ENCODE measurements at places on chromosomes 1 and 21.

DNA sequence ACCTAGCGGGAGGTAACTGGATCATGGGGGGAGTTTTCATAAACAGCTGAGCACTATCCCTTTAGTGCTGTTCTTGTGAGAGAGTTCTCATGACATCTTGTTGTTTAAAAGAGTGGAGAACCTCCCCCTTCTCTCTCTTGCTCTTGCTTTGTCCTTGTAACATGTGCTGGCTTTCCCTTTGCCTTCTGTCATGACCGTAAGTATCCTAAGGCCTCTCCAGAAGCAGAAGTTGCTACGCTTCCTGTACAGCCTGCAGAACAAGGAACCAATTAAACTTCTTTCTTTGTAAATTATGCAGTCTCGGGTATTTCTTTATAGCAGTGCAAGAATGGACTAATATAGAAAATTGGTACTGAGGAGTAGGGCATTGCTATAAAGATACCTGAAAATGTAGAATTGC lies 515.6 kb downstream of the NEGR1 start:
- DNase-seq = no peak

DNA sequence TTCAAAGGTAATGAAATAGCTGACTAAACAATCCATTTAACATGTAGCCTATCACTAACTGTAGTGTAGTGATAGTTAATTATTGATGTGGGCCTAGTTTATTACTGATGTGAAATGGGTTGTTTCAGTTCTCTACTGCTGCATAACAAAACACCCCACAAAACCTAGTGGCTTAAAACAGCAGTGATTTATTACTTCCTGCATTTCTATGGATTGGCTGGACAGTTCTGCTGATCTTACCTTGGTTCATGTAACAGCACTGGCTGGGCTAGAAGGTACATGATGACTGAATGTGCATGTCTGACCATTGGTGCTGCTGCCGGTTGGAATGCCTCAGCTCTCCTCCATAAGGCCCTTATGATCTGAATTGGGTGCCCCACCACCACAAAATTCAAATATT lies 5.4 kb upstream of the ABL2 start:
- DNase-seq = no peak

DNA sequence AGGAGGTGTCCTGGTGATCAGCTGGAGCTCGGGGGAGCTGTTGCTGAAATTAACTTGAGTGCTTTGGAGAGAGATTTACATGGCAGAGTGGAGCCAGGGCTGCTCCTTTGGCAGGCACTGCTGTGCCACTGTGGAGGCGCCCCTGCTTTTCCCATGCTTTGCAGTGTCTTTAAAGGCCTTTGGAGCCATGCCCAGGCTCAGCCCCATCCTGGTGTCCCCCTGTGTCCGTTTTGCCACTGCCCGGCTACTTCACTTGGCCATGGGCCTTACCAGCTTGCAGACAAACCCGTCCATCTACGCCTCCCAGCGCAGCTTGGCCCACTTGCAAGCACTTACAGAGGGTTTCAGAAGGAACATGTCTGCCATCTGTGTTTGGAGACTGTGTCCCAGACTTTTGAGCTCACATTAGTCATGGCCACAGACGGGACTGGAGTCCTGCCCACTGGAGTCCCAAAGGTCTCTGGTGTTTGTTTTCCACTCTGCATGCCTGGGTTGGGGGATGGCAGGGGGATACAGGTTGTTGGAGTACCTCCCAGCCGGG lies 18.2 kb upstream of the LAMTOR5 start:
- DNase-seq = no peak

DNA sequence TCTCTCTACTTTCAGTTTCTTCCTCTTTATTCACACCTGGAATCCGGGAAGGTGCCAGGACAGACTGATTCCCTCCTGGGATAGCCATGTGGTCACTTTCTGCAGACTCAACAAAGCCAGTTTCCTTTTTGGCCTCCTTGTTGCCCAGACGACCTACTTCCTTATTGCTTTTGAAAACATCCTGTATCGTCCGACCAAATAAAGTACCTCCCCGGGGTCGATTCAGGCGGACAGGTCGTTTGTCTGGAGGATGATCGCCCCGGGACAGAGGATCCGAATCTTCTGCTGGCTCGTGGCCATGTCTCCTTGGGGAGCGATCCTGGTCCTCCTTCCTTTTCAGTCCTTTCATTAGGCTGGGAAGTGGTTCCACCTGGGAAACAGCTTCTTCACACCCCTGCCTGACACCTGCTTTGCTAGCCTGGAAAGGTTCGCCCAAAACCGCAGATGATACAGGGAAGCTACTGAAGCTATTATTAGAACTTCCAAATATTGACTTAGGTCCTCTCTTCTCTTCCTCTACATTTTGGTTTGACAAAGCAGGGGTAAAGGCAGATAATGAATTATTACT lies 1.2 kb downstream of the MCM3AP start:
- no peak for DNase-seq

DNA sequence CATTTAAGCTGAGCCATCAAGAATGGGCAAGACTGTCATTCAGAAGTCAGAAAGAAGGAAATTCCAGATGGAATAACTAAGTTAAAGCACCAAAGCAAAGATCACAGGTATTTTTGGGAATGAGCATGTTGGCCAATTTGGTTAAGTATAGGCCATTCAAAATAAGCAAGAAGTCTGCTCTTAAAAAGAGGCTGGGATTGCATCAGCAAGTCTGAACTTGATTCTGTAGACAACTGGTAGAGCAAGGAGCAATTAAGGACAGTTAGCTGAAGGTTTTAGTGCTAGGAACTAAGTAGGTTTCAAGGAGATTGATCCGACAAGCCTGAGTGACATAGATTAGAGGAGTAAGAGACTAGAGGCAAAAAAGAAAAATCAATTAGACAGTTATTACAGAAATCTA lies 8.4 kb downstream of the ANKRD45 start:
- no peak for DNase-seq

DNA sequence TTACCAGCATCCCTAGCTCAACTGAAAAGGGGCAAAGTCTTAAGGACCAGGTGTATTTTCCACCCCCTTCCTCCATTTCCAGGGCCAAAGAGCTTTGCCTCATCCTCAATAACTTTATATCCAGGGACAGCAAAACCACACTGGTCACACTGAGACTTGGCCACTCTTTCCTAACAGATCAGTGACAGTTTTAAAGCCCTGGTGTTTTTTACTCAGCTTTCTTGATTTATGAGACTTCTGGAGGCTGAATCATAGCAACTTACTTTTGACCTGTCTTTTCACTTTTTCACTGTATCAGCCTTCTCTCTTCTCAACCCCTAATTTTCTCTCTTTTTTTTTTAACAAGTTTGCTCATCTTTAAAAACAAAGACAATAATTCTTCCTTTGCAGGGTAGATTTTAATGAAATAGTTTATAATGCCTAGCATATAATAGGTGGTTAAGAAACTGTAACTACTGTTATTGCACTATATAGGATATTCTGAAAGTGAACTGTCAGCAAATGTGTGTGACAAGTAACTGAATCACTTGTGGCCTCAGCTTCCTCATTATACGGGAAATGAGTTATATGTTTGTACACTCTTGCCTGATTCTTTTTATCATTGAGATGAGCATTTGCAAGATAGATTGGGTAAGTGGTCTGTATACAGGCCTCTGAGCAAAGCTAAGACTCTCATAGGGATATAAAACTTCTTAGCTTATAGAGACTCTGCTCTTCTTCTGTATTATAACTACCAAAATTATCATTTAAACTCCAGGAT lies 19.7 kb upstream of the DYNLT5 start:
- no peak for DNase-seq

- peak; percentile 37 for DNase-seq
These were observed 188.0 kb downstream of the RERE start for GRCh38 chr1:8629241-8630091.

GRCh38 chr1:74766579-74766978 lies 33.6 kb downstream of the TYW3 start:
- no peak for DNase-seq

DNA sequence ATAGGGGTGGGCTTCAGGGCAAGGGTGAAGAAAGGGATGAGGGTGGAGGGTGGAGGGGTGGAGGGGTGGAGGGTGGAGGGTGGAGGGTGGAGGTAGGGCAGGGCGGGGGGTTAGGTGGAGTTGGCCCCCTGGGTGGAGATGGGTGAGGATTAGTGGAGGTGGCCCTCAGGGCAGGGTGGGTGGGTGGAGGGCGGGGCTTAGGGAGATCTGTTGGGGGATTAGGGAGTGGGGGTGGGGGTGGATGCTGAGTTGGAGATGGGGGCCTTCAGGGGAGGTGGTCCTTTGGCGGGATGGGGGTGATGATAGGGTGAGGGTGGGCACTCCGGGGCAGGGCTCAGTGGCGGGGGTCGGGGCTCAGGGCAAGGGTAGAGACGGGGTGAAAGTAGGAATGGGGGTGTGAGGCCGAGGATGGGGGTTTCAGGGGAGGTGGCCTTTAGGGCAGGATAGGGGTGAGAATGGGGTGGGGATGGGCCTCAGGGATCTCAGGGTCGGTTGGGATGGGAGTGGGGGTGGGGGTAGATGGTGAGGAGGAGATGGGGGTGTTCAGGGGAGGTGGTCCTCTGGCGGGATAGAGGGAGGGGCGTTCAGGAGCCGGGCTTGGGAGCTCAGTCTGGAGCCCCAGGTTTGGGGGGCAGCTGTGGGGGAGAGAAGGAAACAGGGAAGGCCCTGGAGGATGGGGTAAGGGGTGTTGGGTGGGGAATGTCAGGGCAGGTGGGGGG lies 800 bp upstream of the DNMT3L start:
- no peak for DNase-seq

DNA sequence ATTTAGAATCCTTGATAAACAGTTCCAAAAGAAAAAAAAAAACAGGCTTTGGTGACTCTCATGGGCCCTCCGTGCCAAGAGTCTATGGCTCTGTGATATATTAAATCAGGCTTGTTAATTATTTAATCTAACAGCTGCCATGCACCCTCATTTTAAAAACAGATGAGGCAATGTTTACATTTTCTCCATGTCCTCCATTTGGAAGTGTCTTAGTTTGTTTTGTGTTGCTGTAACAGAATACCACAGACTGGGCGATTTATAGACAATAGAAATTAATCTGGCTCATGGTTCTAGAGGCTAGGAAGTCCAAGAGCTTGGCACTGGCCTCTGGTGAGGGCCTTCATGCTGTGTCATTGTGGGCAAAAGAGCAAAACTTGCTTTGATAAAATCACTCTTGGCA lies 58.0 kb downstream of the B3GALT5 start:
- DNase-seq = no peak

GRCh38 chr1:34781844-34782391 lies 904 bp downstream of the GJB3 start:
- no peak for DNase-seq

DNA sequence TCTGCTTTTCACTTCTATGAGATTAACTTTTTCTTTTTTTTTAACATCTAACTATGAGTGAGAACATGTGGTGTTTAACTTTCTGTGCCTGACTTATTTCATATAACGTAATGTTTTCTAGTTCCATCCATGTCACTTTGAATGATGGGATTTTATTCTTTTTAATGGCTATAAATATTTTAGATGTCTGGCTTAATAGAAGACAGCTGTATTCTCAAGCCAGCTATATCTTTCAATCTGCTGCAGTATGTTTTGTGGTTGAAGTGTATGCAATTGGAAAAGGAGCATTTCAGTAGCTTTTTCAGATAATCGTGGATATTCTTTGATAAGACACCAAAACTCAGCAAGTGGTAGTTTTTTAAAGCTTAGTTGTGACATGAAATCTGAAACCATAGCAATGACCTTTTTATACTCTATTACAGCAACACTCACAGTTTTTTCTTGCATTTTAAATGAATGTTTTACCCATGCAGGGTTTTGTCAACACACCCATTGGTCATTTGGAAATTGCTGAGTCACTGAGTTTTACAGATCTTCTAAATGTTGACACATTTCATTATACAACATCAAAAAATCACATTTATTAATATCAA lies 5.7 kb upstream of the SVBP start:
- no peak for DNase-seq

- DNase-seq = no peak
These were observed 18.0 kb upstream of the MFSD2A start for GRCh38 chr1:39936724-39937491.

Measured in activated naive CD4-positive, alpha-beta T cell treated with anti-CD3 and anti-CD28 coated beads for 36 hours (primary cell).